Caudate nucleus (tissue), 63 donors: ENCODE measurements at places on chromosomes 6 and 20.

DNA sequence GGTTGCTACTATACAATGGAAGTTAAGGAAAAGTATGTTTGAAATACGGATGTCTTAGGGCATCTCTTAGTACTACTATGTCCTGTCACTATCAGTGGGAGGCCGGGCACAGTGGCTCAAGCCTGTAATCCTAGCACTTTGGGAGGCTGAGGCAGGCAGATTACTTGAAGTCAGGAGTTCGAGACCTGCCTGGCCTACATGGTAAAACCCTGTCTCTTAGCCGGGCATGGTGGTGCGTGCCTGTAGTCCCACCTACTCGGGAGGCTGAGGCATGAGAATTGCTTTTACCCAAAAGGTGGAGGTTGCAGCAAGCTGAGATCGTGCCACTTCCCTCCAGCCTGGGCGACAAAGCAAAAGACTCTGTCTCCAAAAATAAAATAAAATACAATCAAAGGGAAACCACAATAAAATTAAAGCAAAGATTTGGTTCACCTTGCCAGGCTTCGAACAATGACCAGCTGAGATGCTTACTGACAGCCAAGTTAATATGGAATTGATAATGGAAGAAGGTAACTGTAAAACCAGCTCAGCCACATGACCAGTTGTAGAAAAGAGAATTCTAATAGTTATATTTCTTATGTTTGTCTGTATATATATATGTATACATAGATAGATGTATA, 6.5 kb downstream of the CD24 start:
- no peak for DNase-seq

GRCh38 chr6:146913842-146914488, 290.3 kb upstream of the STXBP5 start:
- DNase-seq: peak; percentile 7

DNA sequence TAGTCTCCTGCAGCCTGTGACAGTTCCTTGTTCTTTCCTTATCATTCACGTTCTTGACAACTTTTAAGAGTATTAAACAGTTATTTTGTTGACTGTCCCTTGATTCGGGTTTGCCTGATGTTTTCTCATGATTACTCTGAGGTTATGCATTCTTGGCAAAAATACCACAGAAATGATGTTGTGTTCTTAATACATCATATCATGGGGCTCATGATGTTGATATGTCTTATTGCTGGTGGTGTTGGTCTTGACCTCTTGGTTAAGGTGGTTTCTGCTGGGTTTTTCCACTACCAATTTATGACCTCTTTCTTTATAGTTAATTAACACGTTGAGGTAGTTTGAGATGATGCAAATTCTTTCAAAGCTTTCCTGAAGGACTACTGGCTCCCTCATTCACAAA, 59.1 kb downstream of the ZHX3 start:
- no peak for DNase-seq

- DNase-seq: no peak
These were observed 49.1 kb downstream of the MAP7 start for GRCh38 chr6:136501096-136501495.

DNA sequence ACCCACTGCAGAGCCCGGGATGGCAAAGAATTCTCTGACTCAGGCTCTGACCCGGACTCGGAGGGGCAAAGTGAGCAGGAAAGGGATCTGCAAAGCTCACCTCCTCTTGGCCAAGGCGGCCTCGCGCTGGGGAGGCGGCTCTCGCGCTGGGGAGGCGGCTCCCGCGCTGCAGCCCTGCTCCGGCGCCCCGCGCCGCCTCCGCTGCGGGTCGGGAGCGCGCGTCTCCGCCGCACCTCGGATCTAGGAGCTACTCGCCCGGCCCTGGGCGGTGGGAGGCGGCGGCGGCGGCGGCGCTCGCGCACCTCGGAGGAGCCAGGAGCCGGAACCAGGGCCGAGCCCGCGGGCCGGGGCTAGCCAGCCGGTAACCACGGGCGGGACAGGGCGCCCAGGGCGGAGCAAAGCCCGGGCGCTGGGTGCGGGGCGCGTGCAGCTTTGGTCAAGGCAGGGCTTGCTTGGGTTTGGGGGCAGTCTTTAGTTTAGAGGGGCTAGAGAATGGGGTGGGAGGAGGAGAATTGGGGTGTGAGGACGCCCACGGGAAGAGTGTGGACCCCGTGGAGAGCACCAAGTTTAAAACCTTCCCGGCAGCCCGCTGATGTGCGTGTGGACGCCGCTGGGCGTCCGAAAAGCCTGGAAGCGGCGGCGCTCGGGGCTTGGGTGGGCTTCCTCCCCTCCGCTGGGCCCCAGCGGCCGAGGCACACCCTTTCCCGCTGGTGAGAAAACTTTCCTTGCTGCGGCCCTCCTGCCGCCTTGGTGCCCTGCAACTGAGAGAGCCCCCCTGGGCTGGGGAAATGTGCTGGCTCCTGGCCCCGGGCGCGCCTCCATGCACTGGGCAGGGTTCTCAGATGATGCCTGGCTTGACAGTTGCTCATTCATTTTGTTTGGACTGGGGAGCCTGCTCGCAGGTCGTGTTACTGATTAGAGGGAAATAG, at the start of gene MRAP2:
Gene MRAP2, plus strand, starts transcription at position 250 of the 929 bp plus-strand sequence. CDS start 21,547 bp downstream, outside the sequence.
- DNase-seq: peak; percentile 37

DNA sequence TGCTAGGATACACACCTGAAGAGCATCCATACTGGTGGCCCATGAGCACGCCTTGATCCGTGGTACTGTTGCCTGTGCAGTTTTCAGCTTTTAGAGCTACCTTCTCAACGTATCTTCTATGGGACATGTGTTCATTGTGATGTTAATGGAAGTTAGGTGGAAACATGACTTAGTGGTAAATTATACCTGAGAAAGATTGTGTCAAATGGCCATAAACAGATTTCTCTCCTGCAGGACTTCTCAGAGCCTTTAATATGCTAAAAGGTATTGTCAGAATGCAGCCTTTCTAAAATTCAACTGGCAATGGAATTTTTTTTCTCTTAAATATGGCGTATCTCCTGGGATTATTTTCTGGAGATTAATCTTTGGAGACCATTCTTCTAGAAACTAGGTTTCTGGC, 148.5 kb downstream of the CDC5L start:
- no peak for DNase-seq

GRCh38 chr6:148724428-148724827, 22.4 kb upstream of the UST start:
- DNase-seq: no peak

DNA sequence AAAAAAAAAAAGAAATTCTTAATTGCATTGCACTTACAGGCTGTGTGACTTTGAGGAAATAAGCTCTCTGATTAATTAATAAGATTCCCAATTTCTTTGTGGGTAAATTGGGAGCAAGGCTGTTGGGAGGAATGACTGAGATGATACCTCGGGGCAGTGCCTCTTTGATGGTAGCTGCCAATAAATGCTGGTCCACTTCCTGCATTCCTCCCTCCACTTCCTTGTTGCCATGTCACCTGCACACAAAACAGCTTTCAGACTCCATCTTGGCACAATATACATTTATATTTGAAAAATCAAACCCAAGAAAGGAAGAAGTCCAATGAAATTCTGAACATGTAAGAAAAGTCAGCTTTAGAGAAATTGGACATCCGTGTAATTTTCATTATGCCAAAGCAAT, 45.1 kb downstream of the MTHFD1L start:
- no peak for DNase-seq

DNA sequence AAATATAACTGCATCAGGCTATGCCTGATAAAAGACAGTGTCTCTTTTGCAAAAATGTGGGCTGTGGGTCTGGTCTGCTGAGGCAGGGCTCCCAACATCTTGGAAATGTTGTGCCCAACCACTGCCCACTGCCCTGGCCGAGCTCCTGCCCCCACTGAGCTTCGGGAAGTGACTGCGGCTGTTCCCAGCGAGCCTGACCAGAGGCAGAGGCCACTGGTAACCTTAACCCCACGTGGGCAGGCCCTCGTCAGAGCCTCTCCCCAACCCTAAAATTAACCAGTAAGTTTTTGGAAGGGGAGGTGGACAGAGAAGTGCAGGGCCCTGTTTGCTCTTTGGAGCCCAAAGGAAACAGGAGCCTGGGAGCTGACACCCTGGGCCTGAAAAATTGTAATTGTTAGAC, 225.9 kb downstream of the MAFB start:
- no peak for DNase-seq

DNA sequence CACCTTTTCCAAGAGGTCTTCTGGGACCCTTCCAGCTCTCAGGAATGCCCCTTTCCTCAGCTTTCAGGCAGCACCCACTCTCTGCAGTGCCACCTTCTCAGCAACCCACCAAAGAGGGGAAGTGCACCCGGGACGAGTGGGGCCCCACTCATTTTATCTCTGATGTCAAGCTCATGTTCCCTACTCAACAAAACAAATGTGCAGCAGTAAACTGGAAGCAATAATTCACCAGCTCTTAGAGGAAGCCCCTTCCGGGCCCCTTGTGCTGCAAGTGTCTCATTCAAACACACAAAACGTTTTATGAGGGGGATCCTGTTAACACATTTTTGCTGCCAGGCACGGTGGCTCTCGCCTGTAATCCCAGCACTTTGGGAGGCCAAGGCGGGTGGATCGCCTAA, 13.6 kb downstream of the GFOD1 start:
- no peak for DNase-seq
